Activated CD8-positive, alpha-beta T cell treated with anti-CD3 and anti-CD28 coated beads for 36 hours (primary cell): ENCODE measurements at places on chromosomes 4 and X.

GRCh38 chr4:76211769-76212708 lies 1.6 kb downstream of the SCARB2 start:
- no peak for DNase-seq

DNA sequence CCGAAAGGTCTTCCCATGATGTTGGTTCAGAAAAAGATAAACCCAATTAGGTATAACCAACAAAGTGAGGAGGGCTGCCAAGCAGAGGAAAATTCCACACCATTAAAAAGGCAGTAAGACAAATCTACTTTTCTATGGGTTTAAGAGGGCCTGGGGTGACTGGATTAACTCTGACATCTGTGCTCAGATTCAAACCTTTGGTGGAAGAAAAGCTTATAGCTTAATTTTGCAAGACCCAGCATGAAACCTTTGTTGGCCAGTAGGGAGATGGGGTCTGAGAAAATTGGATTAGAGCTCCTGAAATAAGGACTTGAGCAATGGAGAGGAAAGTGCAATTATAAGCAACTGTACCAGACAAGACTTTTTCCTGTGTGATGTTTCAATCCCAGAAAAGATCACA lies 104.2 kb downstream of the KDR start:
- DNase-seq, result no peak

GRCh38 chr4:180394312-180394711 lies 1848.9 kb upstream of the TENM3 start:
- DNase-seq, result no peak

- no peak for DNase-seq
Measured at GRCh38 chr4:182556580-182556979, 313.4 kb downstream of the TENM3 start.

- DNase-seq, result no peak
Measured at GRCh38 chrX:54821310-54821709, 13.8 kb downstream of the MAGED2 start.
